ELR (cell line): ENCODE measurements at places on chromosomes 4 and X.
A peak's percentile ranks its signal among the peaks of the same experiment; 100 is the strongest.

DNA sequence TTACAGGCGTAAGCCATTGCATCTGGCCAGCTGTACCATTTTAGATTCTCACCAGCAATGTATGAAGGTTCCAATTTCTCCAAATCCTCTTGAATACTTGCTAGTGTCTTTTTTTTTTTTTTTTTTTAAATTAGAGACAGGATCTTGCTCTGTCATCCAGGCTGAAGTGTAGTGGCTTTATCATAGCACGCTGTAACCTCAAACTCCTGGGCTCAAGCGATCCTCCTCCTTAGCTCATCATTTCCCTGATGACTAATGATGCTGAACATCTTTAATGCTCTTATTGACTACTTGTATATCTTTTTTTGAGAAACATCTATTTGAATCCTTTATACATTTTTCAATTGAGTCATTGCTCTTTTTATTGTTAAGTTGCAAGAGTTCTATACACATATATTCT is 40.3 kb downstream of the HDAC8 start:
- peak; percentile 65 for DNase-seq

GRCh38 chrX:17595456-17596035 is 141.7 kb upstream of the SCML1 start:
- DNase-seq: peak; percentile 84

GRCh38 chr4:113893546-113893945 is 85.9 kb downstream of the ARSJ start:
- peak; percentile 45 for DNase-seq

GRCh38 chr4:183321079-183321478 is 1.0 kb upstream of the CLDN22 start:
- DNase-seq: no peak

DNA sequence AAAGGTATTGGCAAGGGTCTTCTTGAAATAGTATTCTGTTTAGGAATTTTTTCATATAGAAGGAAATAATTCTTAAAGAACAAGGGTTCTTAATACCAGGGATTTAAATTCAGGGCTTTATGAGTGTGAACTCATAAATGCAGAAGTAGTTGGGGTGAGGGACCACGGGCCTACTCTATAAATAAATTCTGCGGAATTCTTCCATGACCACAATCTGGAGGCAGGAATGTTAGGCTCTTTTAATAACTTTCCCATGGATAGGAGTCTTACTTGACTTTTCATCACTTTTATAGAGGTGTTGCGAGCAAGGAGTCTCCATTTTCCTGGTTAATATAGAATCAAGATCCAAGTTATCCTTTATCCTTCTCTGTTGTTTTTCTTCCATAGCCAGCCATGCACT is 76.7 kb upstream of the SLC4A4 start:
- peak; percentile 44 for DNase-seq

DNA sequence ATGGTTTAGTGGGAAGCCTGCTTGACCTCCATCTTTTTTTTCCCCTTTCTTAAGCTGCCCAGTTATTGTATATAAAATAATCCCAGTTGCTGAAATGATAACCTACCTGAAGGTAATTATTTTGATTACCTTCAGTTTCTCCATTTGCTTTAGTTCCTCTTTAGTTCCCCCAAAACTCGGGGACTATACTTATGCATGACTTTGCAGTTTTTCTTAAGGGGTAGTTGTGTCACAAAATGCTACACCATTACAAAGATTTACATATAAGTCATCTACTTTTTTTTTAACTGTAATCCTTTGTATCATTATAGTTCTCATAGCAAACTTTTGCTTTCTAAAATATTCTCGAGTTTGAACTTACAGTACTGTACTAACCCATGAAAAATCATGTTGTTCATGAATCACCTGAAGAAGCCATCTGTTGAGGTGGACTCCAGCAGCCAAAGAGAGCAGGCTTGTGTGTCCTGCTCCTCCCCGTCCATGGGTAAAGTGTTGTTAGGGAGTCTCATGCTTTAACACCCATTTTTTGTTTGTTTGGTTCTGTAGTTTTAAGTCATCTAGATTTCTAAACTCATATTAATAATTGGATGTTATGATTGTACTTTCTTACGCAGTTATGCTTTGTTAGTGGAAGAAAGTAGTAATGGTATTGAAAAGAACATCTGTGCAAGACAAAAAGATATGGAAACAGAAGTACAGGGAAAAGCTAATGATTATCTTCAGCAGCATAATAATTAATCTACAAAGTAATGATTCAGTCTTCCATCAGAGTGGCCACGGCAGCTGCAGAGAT is 34.6 kb downstream of the HADH start:
- no peak for DNase-seq

GRCh38 chr4:138671106-138671505 is 344.5 kb upstream of the NOCT start:
- DNase-seq: no peak

DNA sequence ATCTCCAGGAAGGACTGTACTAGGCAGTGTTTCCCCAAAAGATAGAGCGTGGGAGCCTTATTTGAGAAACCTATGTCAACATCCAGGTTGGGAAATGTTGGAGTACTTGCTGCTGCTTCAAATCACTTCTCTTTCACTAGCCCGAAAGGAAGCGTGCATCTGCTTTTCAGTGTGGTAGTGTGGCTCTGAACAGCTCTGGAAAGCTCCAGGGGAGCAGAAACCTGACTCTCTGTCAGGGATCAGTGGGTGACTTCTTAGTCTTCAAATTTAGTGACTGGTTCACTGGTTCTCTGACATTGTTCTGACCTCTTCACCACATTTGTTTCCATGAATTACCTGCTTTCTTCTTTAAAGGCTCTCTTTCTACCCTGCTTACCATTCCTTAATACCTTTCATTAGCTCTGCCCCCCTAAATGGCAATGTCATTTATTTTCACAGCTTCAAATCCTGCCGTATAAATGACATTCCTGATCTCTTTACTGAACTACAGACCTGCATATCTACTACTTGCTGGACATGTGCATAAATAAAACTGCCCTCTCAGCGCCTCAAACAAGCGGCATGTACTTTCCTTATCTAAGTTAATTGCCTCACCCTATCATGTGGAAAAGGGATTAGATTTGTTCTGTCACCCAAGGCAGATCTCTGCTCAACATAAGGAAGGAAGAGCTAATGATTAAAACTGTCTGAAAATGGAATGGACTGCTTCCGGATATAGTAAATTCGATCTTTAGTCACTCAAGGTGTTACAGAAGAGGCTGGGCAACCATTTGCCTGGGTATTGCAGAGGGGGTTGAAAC is 37.0 kb downstream of the DLG3 start:
- DNase-seq: no peak

DNA sequence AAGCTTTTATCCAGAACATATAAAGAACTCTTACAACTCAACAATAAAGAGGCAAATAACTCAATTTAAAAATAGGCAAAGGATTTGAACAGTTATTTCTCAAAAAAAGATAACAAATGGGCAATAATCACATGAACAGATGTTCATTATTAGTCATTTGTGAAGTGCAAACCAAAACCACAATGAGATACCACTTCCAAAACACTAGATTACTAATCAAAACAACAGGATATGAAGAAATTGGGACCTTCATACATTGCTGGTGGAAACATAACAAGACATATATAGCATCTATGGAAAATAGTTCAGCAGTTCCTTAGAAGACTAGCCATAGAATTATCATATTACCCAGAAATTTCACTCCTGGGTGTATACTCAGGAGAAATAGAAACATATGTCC is 224.6 kb downstream of the FBXO8 start:
- DNase-seq: peak; percentile 31

DNA sequence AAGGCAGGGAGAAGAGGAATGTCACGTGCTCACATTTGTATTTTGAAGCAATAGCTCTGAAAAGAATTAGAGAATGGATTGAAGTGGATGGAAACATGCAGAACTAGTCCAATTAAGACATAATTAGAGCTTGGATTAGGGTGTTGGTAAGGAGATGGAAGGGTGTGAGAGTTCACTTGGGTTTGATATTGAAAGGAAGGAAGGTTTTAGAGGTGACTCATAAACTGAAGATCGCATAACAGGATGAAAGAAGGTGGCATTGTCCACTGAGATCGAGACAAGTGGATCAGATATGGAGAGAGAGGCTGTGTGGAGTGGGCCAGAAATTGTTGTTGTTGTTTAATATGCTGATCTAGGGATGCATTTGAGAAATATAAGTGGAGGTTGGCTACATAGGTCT is 244.0 kb upstream of the SMIM31 start:
- DNase-seq: no peak

DNA sequence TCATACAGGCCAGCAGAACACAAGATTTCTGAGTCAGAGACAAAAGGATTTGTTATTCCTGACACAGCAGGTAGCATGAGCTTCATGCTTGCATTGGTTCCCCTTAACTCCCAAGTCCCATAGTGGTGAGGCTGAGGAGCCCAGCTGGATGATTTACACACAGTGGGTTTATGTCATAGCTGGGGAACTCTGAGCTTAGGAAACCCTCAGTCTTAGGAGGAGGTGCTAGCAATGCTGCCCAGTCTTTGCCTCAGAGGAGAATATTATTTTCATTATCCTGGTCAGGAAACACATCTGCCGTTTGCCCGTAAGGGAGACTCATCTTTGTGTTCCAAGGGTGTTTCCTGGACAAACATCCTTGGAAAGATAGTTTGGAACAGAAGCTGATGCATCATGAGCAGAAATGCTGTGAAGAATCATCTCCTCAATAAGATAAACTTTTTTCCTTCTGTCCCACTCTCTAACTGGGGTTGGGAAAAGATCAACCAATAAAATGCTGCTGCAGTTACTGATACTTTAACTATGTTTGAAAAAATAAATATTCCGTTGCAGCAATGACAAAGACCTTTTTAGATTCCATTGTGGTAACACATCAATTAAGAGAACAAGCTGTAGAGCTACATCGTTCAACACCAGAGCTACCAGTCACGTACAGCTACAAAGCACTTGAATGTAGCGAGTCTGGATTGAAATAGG is 146.8 kb downstream of the DCLK2 start:
- DNase-seq: peak; percentile 91

DNA sequence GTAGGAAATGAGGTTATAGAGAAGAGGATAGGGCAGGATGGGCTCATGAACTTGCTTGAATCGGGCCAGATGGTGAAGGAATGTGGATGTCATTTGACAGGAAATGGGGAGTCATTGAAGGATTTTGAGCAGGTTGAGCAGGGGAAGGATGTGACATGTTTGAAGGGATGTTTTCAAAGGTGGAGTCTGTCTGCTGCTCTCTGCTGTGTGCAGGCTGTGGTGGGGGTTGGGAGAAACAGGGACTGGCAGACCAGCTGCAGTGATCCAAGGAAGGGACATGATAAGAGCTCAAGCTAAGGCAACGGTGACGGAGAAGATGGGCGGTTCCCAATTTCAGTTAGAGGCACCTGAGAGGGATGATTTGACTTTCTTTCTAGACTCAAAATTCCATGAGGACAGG is 14.0 kb upstream of the XPNPEP2 start:
- DNase-seq: no peak

DNA sequence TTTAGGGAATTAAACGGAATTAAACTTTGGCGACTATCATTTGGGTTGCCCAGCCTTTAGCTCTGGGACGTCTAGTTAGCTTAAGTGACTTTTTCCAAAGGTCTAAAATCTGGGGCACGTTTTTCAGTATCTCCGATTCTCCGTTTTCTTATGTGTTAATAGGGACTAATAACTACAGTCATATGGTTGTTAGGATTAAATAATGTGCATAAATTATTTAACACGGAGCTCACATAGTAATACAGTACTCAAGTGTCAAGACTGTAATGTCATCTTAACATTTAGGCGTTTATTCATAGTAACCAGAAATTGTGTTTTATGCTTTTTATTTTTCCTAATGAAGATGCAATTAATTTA is 466 bp upstream of the CCNA2 start:
- DNase-seq: no peak
